ENCODE measurements at places on chromosomes 4 and X. TPM values are rescaled to one million over a fixed set of nuclear protein-coding genes. Genes with fewer than 3 reads are reported as not detected.

- DNase-seq, result no peak
Observed at GRCh38 chrX:54194982-54195588, 12.0 kb upstream of the FAM120C start.

ARSH gene
- polyA plus RNA-seq, result not detected

DNA sequence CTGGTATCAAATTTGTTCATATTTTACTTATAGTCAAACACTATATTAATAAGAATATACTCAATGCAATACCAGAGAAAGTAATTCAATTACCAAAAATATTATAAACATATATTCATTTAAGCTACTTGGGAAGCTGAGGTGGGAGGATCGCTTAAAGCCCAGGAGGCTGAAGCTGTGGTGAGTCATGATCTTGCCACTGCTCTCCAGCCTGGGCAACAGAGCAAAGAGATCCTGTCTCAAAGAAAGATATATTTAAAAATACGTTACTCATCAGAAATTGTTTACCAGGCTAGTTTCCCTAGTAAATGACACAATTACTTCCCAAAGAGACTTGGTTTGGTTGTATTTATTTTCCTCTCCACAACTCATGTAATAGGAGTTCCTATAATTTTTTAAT, 433.6 kb downstream of the GASK1B start:
- DNase-seq, result no peak

APBB2 gene
- 71.6 TPM for polyA plus RNA-seq

- DNase-seq, result no peak
Observed at GRCh38 chrX:13094374-13094773, 50.0 kb upstream of the FAM9C start.

GRCh38 chr4:117817301-117817700, 217.0 kb upstream of the NDST3 start:
- DNase-seq, result no peak

GRCh38 chrX:150477371-150477770, 91.0 kb upstream of the MTM1 start:
- DNase-seq, result no peak

PFKFB1 gene
- 0.34 TPM for polyA plus RNA-seq

- peak; percentile 28 for DNase-seq
Observed at GRCh38 chrX:20857746-20858145, 516.5 kb upstream of the CNKSR2 start.

RAB9B gene
- polyA plus RNA-seq, result 8.2 TPM

DNA sequence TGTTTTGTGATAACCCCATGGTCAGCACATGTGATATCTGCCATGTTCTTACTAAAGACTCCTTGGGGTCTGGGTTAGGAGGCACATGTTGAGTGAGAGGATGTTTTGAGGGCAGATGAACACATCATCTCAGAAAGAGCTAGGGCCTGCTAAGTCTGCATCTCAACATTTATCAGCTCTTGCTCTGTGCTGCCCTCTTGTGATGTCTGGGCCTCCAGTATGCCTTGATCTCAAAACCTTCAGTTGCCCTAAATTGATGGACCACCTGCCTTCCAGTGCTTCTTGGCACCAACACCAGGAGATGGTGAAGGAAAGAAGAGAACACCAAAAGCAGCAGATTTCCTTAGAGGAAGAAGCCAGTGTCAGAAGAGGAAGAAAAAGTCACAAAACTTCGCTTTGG, 22.5 kb downstream of the MID1 start:
- no peak for DNase-seq

DNA sequence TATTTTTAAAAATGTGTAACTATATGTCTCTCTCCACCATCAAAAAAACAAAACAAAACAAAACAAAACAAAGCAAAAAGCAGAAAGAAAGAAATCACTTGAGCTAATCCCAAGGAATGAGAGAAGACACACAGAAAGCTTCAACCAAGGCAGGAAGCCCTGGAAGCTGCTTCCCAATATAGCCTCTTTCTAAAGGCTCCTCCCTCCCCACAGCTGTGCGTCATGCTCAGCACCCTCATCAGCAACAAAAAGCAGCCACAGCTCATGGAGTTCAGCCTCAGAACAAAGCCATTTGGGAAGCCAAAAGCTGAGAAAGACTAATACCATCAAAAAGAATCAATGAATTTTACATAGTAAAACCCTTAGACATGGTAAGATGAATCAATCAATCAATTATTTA, 501.6 kb upstream of the SMIM31 start:
- DNase-seq, result peak; percentile 40

DNA sequence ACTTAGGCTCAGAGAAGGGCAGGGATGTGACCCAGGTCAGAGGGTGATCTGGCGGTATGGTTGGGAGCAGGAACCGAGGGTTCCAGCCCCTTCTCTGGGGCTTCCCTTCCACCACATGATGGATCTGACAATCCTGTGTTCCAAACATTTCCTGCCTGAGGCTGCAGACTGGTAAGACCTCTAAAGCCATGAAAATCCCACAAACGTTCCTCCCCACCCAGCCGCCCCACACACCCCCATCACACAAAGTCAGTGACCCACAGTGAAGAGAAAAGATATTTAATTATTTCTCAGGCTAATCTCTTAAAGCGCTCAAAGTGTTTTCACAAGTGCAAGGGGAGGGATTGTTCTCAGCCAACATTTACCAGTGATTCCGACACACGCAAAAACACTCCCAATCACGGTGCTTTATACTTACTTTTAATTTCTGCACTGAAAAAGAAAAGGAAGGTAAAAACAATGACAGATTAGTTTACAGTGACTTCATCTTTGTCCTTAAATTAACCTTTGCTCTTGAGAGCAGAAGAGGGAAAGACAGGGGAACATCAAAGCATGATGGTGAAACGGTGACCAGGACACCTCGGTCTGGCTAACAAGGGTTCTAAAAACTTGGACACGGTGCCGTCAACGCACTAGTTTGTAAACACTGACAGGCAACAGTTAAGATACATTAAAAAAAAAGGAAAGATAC, 42.4 kb downstream of the WDR1 start:
- no peak for DNase-seq

GRCh38 chr4:8817813-8818062, 53.9 kb downstream of the HMX1 start:
- no peak for DNase-seq

DNA sequence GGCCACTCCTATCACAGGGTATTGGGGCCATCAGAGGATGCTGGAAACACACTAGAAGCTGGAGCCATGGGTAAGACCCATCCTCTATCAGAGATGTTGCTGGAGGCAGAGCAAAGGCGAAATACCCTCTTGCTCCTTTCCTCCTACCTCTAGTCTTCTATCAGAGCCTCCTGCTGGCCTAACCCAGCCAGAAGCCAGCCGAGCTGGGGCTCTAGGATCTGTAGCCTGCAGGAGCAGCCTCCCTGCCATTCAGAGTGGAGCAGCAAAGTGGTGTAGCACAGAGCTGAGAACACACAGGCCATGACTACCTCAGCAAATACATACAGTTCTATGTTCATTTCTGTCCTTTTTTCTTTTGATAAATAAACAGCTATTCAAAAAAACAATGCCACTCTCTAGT, 35.7 kb downstream of the GATB start:
- no peak for DNase-seq

GRCh38 chrX:152869972-152870371, 27.9 kb upstream of the ZNF185 start:
- DNase-seq, result no peak

- no peak for DNase-seq
Observed at GRCh38 chrX:51837451-51837850, 56.0 kb upstream of the MAGED1 start.

DNA sequence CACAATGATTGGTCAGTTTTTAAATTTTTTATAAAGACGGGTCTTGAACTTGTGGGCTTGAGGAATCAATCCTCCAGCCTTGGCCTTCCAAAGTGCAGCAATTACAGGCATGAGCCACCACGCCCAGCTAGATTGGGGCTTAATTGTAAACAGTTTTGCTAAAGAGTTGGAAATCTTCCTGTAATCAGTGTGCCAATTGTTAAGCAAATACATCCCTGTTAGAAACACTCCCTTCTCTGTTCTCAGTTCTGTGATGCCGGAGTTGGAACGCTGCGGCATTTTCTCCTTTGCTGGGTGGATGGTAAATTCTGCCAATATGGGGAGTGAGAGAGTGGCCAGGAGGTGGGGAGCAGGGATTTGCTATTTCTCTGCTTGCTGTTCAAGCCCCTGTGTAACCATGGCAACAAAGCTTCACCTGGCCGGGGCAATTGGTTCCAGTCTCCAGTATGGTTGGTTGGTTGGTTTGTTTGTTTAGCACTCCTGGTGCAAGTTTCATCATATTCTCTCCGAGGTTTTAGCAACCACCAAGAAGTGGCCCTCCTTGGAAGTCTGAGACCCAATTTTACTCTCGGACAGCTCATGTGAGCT, 3.0 kb upstream of the SPATA4 start:
- DNase-seq, result no peak

- DNase-seq, result no peak
Observed at GRCh38 chr4:13238936-13239335, 245.2 kb downstream of the RAB28 start.

APLN gene
- 18.8 TPM for polyA plus RNA-seq

DNA sequence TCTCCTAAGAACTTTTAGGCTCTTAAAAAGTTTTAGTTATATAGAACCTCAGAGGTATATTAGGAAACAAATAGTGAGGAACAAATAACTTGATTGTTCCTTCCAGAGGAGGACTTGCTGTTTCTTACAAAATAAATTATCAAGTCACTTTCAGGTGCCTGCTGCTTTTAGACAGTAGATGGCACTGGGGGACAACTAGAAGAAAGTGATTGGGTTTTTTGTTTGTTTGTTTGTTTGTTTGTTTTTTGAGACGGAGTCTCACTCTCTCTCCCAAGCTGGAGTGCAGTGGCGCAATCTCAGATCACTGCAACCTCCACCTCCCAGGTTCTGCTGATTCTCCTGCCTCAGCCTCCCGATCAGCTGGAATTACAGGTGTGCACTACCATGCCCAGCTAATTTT, 35.4 kb upstream of the CDKL5 start:
- DNase-seq, result no peak

DNA sequence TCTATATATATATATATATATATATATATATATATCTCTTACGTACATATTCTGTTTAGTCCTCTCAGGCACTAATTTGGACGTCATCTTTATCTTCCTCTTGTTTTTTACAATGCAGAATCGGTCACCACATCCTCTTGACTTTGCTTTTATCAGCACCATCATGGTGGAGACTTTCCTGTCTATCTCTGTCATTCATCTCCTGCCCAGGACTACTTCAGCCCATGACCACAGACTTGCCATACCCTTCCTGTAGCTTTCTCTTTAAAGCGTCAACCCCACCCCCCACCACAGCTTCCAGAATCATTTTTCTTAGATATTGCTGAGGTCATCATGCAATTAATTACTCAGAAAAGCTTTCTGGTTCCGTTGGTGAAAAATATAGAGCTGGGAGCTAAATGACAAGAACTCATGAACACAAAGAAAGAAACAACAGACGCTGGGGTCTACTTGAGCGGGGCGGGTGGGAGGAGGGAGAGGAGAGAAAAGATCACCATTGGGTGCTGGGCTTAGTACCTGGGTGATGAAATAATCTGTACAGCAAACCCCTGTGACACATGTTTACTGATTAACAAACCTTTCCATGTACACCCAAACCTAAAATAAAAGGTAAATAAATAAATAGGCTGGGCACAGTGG, 30.5 kb upstream of the PRKX start:
- no peak for DNase-seq

DNA sequence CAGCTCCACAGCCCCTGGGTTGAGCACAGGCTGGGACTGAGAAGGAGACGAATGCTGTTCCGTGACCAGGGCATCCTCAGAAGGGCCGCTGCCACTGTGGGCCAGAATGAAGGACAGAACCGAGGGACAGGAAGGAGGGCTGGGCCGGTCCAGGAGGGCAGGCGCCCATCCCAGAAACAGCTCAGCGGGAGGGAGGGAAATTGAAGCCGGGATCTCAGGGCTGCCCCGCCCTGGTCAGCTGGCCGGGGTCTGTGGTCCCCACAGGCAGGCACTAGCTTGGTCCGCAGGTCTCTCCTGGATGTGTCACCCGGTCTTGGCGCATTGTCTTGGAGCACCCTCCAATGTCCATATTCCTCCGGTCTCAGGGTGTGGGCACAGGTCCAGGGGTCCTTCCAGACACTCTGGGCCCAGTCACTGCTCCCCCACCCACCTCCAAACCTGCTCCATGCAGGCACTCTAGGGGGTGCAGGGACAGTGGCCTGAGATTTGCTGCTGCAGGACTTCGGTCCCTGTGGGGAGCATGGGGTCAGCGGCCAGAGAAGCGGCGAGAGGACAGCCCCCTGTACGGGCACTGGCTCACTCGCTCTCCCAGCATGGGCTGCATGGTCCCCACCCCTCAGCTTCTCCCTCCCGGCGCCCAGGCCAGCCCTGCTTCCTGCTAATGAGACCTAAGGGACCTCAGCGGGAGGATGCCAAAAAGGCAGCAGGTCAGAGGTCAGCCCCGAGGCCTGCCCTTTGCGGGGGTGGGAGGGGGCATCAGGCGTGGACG, 23.9 kb upstream of the MXD4 start:
- DNase-seq, result no peak

PLXNB3 gene
- 38.0 TPM for polyA plus RNA-seq

- DNase-seq, result no peak
Observed at GRCh38 chr4:152928286-152928685, 7.8 kb upstream of the FHDC1 start.

GRCh38 chr4:147991543-147992283, 259.8 kb downstream of the ARHGAP10 start:
- peak; percentile 72 for DNase-seq

DNA sequence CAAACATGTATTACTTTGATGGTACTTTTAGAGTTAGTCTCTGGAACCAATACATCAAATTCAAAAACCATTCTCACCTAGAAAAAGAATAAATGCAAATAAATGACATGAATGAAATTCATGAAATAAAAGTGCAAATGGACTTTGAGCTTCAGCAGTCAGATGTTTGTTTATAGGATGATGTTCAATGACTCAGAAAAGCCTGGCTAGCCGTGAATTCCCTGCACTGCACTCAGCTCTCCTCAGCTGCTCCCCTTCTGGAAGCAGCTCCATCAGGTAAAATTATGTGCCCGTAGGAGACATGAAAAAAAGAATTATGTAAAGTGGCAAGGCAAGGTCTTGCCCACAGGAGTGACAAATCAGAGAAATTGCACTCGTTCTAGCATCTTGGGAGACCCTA, 390.6 kb downstream of the GPM6A start:
- no peak for DNase-seq

DNA sequence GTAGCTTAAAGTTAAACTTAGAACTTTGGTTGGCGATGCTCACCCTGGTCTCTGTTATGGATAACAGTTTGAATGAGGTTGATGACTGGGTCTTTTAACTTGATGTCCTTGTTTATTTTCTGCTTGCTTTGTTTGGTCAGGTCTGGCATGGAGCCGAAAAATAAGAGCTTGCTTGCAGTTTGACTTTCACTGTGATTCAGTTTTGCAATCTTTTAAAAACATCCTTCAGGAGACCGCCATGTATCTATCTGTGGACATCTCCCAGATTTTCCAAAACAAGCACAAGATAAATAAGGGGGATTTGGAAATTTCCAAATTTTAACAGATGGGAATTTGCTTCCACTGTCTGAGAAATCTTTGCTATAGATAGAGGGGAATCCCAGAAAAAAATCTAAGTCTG, 246.7 kb downstream of the PALLD start:
- no peak for DNase-seq

DNA sequence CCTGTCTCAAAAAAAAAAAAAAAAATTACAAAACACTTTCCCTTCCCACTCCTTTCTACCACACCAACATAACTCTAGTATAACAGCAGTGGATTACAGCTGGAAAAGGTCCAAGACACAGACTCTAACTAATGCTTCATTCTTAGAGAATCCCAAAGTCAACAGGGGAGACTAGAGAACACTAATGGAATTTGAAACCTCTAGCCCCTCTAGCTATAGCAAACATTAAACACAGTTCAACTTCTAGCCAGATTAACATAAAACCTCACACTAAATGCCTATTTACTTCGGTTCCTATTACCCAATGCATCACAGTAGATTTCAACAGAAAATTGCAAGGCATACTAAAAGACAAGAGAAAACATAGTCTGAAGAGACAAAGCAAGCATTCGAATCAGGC, 10.5 kb upstream of the DHX15 start:
- no peak for DNase-seq
